ENCODE measurements at places on chromosomes 11 and 22.

GRCh38 chr22:37312549-37313183 lies 30.4 kb downstream of the CYTH4 start:
- no peak for DNase-seq

- peak; percentile 79 for DNase-seq
Observed at GRCh38 chr22:46006379-46007002, 29.5 kb upstream of the WNT7B start.

DNA sequence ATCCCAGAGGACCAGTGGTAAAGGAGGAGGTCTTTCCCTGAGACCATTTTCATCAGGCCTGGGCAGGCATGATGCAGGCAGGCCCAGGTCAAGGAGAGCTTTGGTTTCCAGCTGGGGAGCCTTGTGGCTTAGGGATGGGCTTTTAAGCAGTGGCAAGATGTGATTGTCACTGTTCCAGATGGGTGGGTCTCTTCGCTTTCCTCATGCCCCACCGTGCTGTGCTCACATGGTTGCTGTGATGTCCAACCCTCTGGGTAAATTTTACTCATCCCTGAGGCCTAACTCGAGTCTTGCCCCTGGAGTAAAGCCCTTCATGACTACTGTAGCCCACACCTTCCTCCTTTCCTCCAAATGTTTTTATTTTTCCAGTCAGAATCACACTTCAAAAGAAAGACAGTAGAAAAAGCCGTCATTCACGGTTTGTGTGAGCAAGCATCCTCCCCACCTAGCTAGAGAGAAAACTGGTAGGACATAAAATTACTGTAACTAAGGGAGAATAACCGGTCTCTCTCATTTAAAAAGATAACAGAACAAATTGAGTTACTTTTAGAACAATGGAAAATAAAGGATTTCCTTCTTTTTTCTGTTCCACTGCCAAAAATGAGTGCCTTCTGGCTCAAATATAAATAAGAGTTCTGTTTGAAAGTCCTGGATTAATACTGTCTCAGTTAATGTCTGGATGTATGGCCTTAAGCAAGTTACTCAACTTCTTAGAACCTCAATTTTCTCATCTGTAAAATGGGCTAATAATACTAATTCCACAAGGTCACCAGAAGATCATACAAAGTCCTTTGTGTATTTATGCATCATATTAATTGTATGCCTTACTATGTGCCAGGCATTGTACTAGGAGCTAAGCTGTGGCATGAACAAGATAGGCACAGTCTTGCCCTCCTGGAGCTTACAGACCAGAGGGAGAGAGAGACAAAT lies 84.9 kb downstream of the ME3 start:
- no peak for DNase-seq

GRCh38 chr22:38038890-38039812 lies 18.1 kb upstream of the PICK1 start:
- DNase-seq: no peak

DNA sequence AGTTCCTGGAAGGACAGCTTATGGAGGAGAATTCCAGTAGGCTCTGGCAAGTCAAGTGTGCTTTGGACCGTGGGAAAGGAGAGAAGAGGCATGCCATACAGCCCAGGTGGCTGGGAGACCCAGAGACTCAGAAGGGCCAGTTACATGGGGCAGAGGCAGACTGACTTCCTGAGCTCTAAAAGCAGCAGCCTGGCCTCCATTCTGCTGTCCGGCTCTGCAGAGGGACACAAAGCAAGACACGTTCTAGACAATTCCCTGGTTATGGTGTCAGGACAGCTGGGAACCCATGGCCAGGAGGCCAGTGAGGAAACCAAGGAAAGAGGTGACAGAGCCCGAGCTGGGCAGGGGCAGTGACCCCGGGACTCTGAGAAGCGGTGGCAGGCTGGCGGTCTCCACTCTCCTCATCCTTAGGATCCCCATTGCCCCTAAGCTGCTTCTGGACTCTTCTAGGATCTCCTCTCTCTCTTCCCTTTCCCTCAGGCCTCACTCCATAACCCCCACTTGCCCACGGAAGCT lies 2.7 kb downstream of the CPT1B start:
- no peak for DNase-seq

DNA sequence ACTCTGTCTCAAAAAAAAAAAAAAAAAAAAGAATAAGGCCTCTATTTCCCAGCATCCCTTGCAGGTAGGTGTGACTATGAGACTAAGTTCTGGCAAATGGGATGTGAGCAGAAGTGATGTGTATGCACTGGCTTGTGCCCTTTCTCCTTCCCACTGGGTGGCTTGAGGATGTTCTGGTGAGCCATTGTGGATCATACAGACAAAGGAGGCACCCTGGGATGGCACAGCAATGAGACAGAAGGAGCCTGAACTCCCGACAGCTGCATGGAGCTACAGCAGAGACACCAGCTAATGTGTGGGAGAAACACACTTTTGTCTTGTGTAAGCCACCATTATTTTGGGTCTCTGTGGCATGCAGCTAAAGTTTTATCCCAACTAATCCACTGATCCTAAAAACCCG lies 10.6 kb upstream of the SORL1 start:
- DNase-seq: no peak

DNA sequence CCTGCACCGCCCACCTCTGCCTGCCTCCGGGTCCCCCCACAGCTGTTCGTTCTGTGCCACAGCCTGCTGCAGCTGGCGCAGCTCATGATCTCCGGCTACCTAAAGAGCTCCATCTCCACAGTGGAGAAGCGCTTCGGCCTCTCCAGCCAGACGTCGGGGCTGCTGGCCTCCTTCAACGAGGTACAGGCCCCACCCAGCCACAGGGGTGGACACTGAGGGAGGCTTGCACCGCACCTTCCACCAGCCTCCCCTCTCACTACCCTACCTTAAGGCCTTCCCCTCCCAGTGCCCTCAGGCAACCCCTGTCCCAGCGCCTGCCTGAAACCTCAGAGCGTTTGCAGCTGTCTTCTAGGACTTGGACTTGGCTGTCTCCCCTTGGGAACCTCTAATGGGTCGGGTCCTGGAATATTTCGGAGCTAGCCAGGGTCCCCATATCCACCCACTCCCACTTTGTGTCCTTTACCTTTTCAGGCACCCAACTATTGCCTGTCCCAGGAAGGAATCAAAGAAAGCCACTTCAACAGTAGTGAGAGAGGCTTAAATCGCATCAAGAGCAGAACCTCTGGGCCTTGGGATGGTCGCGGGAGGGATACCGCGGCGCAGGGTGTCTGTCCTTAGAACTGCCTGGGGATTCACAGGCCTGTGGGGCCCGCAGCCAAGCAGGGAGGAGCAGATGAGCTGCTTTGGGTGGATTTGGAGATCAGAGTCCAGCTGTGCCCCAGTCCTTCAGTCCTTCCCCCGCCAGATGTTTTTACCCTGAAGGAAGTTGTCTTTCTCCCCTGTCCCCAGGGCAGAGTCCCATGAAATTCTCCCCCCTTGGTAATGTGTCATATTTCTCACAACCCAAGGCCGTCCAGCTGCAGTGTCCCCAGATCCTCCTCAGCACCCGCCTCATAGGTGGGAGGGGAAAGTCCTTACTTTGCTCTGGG lies 13.3 kb downstream of the SLCO2B1 start:
- peak; percentile 47 for DNase-seq

- DNase-seq: no peak
Observed at GRCh38 chr22:21628386-21629254, 1.2 kb downstream of the YDJC start.

- DNase-seq: no peak
Observed at GRCh38 chr22:32219026-32219425, 14.2 kb upstream of the RFPL2 start.

- peak; percentile 41 for DNase-seq
Observed at GRCh38 chr11:28697920-28698827, 590.0 kb downstream of the METTL15 start.

- DNase-seq: peak; percentile 15
Observed at GRCh38 chr22:49724893-49725489, 102.7 kb downstream of the BRD1 start.

GRCh38 chr11:115676206-115676605 lies 172.0 kb upstream of the CADM1 start:
- DNase-seq: no peak

GRCh38 chr11:10564030-10564429 lies 4.4 kb downstream of the LYVE1 start:
- DNase-seq: no peak

DNA sequence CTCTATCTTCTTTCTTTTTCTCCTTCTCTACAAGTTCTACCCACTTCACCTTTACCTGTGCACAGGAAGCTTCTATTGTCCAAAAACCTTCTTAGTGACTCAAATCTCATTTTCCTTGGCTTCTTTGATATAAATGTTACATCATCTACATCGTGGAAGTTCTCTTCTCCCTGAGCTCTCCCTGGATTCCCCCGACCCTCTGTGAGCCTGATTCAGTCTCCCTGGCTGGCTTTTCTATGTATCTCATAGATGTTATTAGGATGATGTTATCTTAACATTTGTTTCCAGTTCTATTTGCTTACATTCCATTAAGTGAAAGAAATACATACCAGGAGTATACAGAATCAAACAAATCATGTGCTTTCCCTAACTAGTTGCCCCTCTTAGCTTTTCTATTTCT lies 235.8 kb upstream of the PITPNB start:
- no peak for DNase-seq

DNA sequence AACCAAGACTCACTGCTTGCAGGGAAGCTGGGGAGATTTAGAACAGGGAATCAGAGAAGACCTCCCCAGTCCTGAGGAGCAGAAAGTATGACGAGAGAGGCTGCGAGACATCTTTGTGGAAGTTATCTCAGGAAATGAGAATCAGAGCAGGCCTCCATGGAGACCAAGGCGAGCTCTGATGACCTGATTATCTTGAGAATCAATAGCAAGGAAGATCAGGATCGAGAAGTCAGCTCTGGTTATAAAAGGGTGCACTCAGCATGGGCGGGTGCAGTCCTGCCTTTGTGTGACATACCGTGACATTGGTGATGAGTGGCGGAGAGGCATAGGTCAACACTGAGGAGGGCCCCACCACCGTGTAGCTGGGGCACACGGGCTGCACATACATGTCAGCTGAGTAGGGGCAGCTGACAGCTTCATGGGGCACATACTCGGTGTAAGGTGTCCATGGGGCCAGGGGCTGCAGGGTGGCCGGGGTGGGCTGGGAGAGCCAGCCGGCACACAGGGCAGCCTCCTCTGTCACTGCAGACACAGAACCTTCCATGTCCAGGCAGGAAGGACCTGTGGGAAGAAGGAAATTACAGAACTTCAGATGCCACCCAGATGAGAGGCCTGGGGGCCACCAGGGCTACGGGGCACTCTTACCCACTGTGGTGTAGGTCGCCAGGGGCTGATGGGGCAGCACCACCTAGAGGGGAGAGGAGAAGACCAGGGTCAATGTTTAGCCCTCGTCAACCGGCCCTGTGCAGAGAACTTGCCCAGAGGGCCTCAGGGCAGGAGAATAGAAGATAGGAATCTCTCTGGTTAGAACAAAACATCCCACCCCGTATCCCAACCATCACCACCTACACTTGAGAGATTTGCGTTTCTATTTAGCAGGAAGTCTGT lies 21.7 kb downstream of the POU2AF1 start:
- peak; percentile 35 for DNase-seq

DNA sequence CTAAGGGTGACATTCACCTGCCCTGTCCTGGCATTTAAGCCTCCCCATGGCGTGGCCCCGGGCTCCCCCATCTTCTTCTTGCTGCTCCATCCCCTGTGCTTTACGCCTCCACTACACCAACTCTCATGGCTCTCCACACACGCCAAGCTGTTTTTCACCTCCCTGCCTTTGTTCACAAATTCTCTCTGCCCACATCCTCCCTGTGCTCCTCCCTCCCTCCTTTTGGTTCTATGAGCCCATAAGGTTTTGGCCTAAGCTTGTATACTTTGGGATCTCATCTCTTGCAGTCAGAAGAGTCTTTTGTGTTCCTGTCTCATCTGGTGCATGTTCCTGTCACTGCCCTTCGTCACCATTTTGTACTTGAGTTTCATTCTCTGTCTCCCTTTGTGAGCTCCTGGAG lies 4.6 kb upstream of the DNAL4 start:
- DNase-seq: no peak

GRCh38 chr11:94515398-94515797 lies 3.1 kb downstream of the C11orf97 start:
- no peak for DNase-seq

- DNase-seq: no peak
Observed at GRCh38 chr11:117143390-117143789, 697 bp upstream of the PAFAH1B2 start.

- no peak for DNase-seq
Observed at GRCh38 chr11:41116970-41117369, 342.5 kb downstream of the LRRC4C start.

- peak; percentile 22 for DNase-seq
Observed at GRCh38 chr11:8360086-8360828, 96.6 kb upstream of the LMO1 start.

GRCh38 chr11:130203766-130204702 lies 44.5 kb downstream of the ST14 start:
- no peak for DNase-seq

GRCh38 chr11:773830-774229 lies 3.5 kb downstream of the GATD1 start:
- DNase-seq: no peak

DNA sequence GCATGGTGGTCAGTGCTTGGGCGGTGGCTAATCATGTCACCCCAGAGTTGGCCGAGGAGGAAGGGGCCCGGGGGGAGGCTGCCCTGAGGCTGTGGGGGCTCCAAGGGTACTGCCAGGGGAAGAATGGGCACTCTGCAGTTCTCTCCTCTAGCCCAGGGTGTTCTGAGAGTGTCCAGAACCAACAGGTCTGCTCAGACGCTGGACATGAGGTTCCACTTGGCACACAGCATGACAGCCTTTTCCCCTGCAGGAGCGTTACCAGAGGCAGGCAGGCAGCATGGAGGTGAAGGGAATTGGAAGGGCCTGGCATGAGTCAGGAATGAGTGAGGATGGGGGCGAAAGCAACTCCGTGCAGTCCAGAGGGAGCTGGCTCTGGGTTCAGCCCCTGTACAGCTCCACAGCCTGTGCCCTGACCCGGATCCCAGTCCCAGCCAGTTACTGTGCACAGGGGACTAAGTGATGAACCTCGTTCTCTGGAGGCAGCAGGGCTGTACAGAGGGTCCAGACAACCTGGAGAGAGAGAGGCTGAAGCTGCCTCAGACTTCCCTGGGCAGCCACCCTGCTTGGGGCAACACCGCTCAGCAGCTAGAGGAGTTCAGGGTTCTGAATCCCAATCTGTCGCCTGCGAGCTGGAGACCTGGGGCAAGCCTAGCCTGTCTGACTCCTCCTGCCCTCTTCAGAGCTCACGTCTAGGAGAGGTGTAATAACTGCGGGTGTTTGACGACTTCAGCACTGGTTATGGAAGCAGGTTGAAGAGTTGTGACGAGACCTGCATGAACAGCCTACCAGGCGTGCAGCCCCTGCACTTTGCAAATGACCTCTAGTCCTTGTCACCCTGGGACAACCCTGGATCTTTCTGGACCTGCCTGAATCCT lies 14.7 kb upstream of the TUB start:
- no peak for DNase-seq

GRCh38 chr11:27293515-27294417 lies 69.2 kb downstream of the CCDC34 start:
- peak; percentile 16 for DNase-seq

- no peak for DNase-seq
Observed at GRCh38 chr22:19759427-19760057, 1.0 kb upstream of the TBX1 start.

- no peak for DNase-seq
Observed at GRCh38 chr22:18048441-18048898, 24.1 kb upstream of the MICAL3 start.

GRCh38 chr11:93054881-93055280 lies 85.4 kb downstream of the MTNR1B start:
- peak; percentile 18 for DNase-seq
